ENCODE measurements at places on chromosomes 1 and 21.
A peak's percentile ranks its signal among the peaks of the same experiment; 100 is the strongest.

GRCh38 chr1:115767403-115767802 is 1.1 kb downstream of the CASQ2 start:
- no peak for DNase-seq

DNA sequence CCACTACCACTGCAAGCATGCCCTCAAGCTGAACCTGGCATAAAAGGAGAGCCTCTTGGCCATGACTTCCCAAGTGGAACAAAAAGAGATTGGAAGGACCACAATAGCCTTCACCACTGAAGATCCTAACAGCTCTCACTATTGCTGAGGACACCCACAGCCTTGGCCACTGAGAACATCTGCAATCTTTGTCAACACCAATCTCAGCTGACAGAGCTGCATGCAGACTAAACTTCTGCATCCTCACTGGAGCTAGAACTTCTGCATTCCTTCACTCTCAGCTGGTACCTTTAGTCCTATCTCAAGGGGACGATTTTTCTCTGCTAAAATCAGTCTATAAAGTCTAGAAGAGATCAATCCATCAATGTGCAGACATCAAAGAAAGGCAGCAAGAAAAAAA is 8.3 kb upstream of the FCRL2 start:
- no peak for DNase-seq

- no peak for DNase-seq
Observed at GRCh38 chr1:43247256-43247921, 22.4 kb upstream of the TMEM125 start.

DNA sequence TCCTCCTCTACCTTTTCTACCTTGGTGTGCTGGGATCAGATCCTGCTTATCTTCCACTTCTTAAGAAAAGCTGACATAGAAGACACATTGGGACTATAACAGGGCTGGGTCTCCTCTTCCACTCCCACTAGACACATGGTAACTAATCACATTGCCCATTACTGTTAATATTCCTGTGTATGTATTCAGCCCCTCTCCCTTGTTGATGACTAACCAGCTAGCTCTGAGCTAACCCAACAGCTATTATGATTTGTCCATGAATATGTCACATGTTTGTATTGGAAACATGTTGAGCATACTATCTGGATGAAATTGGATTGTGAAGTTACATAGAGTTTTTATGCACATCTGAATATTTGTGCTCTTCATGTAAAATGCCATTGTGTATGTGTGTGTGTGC is 52.9 kb downstream of the MPZL1 start:
- no peak for DNase-seq

- no peak for DNase-seq
Observed at GRCh38 chr1:243271996-243272395, 16.2 kb downstream of the SDCCAG8 start.

DNA sequence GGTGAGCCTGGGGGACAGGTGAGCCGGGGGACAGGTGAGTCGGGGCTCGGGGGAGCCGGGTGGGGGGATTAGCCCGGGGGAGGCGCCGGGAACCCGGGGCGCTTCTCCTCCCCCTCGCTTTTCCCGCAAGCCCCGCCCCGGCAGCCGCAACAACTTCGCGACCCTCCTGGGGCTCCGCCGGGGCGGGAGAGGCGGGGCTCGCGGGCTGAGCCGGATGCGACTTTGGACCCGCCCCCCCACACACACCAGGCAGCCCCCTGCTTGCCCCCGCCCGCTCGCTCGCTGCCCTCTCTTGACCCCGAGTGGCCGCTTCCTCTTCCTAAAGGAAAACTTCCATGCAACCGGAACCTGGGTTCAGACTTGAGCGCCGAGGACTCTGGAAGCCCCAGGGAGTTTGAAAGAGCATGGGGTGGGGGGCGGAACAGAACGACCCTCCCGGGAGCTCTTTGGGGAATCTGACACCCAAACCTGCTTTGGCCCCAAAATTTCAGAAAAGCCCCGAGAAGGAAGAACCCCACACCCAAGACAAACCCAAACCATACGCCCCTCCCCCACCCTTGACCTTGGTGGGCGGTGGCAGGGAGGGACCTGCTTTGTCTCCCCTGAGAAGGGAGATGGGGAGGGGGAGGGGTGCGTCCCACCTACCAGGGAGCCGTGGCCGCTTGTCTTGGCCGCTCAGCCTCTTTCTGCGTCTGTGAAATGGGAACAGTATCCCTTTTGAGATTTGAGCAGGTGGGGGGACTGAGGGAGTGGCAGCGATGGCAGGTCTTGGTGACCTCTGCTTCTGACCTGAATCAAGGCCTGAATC is 550 bp downstream of the ARHGEF16 start:
- no peak for DNase-seq

DNA sequence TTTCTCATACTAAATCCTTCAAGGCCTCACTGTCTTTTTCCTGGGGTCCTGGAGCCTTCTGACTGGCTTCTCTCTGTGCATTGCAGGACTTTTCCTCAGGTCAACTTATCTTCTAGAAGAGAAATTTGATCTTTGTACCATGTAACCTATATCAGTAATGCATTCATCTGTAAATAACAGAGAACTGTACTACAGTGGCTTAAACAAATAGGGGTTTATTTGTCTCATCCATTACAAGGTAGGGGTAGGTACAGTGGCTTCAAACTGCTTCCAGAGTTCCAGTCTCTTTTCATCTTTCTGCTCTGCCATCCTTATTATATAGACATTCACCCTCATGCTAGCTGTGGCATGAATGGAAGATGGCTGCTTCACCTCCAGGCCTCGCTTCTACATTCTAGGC is 29.5 kb upstream of the GTF2B start:
- DNase-seq, result no peak

- no peak for DNase-seq
Observed at GRCh38 chr1:163744301-163744887, 422.6 kb downstream of the NUF2 start.

GRCh38 chr1:203045821-203046594 is 19.7 kb downstream of the PPFIA4 start:
- peak; percentile 66 for DNase-seq

- peak; percentile 76 for DNase-seq
Observed at GRCh38 chr1:72284348-72285073, 2.2 kb upstream of the NEGR1 start.

GRCh38 chr1:207311888-207312603 is 9.4 kb upstream of the CD55 start:
- no peak for DNase-seq

DNA sequence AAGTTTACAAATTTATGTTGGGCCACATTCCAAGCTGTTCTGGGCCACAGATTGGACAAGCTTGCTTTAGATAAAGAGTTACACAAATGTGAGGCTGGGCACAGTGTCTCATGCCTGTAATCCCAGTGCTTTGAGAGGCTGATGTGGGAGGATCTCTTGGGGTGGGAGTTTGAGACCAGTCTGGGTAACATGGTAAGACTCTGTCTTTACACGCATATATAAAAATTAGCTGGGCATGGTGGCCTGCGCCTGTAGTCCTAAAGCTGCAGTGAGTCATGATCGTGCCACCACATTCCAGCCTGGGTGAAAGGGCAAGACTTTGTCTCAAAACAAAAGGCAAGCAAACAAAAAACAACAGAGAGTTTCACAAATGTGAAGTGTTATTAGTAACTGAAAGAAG is 5.9 kb upstream of the VCAM1 start:
- no peak for DNase-seq

- DNase-seq, result no peak
Observed at GRCh38 chr1:110258734-110259133, 48.6 kb downstream of the KCNC4 start.

- DNase-seq, result peak; percentile 87
Observed at GRCh38 chr1:228463559-228464455, 23.4 kb upstream of the RNF187 start.

- DNase-seq, result no peak
Observed at GRCh38 chr1:64895500-64895899, 70.8 kb downstream of the JAK1 start.

DNA sequence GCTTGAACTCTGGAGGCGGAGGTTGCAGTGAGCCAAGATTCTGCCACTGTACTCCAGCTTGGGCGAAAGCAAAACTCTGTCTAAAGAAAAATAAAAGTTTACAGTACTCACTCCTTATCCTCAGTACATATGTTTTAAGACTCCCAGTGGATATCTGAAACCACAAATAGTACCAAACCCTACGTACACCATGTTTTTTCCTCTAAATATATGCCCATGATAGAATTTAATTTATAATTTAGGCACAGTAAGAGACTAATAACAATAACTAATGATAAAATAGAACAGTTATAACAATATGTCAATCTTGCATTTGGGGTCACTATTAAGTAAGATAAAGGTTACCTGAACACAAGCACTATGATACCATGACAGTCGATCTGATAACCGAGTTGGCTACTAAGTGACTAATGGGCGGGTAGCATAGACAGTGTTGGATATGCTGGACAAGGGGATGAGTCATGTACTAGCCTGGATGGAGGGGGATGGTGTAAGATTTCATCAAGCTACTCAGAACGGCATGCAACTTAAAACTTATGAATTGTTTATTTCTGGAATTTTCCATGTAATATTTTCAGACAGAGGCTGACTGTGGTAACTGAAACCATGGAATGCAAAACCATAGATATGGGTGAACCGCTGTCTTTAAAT is 43.7 kb downstream of the ST7L start:
- DNase-seq, result no peak

- no peak for DNase-seq
Observed at GRCh38 chr1:62493656-62494055, 56.8 kb downstream of the USP1 start.

- no peak for DNase-seq
Observed at GRCh38 chr1:110967256-110967655, 3.5 kb upstream of the LRIF1 start.

DNA sequence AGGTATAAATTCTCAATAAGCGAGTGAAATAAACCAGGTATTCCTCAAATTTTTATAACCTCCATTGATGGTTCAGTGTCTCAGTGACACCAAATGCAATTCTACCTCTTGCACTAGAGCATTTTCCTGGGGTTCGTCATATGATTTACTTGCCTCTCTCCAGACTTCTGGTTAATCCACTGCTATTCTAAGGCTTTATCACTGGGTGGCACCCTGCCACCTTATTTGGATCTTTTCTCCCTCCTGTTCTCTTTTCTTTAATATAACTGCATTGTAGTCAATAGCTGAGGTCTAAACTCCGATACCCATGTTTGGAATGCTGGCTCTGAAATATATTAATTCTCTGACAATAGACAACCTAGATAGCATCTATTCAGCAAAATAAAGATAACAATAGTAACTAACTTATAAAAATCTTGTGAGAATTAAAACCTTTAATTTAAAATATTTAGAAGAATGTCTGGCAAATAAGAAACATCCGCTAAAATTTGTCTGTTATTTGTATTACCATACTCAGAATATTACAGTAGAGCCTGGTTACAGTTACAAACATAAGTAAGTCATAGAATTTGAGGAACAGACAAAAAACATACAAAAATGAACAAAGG is 436.4 kb downstream of the PLA2G4A start:
- DNase-seq, result no peak

DNA sequence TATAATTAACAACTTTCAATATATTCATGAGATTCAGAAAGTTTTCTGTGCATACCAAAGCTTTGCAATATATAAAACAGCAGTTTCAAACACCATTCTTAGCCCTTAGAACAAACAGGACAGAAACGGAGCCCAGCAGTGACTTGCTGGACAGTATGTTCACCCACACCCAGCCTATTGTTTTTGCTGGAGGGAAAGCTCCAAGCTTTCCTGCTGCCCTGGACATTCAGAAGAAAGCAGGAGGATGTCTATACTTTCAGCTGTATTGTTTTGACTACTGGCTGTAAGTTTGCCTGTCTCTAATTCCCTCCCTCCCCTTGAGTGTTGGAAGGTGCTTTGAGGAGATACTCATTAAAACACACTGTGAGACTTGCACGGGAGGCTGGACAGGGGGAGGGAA is 9.6 kb downstream of the DENND2C start:
- DNase-seq, result no peak

GRCh38 chr1:92217721-92218120 is at the start of gene C1orf146:
TSS of gene C1orf146 (plus strand) at chr1:92217915. CDS start at chr1:92231421, 13,506 bp downstream.
- no peak for DNase-seq

DNA sequence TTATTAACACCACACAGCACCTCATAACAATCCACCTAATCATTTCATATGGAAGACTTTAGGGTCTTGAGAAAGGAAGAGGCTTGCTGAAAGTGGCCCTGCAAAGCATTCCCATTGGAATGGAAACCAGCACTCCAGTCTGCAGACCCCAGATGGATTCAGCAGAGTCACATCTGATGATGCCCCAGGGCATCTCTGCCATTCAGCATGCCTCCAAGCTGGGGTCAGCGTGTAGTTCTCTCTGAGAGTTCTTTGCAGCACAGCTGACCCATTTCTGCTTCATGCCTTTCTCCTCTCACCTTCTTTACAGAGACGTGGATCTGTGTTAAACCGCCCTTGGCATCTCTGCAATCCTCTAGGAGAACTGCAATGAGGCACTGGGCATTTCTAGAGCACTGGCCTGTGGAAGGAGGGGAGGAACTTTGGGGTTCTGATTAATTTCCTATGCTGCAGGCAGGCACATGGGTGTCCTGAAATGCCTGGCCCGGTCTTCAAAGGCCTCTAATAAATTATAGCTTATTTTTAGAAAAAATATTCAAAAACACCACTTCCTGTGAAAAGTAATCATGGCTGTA is 2.6 kb upstream of the LUZP1 start:
- no peak for DNase-seq
